H54 (cell line): ENCODE measurements at places on chromosomes 2 and 18.

DNA sequence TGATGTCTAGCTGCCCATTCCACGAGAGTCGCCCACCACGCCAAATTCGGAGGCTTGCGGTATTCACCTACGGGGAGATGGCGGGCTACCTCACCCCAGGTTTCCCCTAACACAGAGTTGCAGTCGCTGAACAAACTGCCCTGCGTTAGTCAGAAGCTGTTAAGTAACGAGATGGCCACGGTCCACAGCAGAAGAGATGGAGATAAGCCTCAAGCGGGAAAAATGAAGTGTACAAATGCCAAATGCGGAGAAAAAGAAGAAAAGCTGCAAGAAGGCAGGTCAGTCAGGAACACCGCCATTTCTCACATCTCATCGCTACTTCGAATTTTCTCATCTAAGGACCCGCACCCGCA lies 425 bp downstream of the ASB3 start:
- DNase-seq, result peak; percentile 9

GRCh38 chr18:59267503-59268126 lies 5.6 kb downstream of the RAX start:
- no peak for DNase-seq

DNA sequence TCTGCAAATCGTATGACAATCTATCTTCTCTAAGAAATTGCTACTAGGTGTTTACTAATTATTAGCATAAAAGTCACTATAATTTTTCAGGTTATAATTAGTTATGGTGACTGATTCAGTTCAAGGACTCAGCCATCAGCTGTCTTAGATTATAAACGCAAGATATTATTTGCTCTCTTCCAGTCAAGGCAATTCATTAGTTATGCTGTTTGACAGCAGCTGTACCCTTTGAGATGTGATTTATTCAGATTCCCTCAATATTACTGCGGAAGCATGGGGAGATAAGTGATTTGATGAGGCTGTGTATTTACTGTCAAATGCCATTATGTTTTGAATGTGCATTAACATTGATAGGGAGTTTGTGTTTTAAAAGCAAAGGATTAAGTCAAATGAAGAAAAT lies 558.9 kb upstream of the FSIP2 start:
- DNase-seq, result no peak

DNA sequence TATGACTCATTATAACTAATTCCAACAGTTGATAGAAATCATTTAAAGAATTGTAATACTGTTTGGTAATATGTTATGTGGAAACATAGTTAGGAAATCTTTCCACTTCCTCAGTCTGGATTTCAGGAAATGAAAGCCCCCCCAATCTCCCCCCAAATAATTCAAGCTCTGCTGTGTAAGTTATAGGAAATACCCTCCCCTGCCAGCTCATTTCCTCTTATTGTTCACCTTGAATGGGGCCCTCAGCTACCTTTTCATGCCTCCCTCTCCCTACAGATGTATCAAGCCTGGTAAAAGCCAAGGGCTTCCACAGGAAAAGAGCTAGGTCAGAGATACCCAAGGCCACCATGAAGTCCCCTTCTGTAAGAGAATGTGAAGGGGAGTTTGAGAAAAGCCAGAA lies 155.5 kb downstream of the CNTNAP5 start:
- no peak for DNase-seq

DNA sequence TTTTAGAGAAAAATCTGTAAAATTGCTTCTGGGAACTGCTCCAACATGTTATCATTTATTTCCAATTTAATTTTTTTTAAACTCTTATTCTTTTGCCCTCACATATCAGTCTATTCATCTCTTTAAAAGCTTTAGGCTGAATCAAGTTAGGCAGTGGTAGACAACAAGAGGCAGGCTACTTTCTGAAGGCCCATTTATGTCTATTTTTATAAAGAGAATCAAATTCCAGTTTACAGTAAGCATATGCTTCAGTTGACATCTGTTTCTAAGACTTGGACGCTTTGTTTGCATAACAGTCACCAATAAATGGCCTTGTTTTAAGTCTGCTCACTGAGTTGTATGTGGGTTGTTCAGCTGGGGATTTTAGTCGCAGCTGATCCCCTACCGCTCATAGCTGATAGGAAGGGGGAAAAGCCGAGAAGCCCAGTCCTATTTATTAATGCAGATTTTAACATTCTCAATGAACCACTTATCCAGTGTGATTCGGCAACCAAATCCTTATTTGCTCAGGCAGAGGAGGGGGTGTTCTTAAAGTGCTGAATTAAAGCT lies 260.4 kb upstream of the SIX3 start:
- no peak for DNase-seq

DNA sequence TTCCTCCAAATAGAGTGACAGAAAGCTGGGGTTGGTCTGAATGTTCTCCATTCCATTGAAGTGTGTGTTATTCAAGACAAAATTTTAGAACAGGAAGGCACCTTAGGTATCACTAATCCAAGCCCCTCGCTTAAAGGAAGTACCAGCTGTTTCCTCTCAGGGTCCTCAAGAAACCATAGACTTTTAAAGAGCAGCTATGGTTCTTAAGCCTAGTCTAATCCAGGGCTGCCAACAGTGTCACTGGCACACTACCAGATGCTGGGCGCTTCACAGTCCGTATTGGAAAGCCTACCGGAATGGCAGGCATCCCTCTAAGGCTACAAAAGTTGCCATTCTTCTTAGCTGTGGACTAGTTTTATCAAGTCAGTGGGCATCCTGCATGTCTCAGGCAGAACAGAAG lies 1.9 kb downstream of the NEMP2 start:
- no peak for DNase-seq

DNA sequence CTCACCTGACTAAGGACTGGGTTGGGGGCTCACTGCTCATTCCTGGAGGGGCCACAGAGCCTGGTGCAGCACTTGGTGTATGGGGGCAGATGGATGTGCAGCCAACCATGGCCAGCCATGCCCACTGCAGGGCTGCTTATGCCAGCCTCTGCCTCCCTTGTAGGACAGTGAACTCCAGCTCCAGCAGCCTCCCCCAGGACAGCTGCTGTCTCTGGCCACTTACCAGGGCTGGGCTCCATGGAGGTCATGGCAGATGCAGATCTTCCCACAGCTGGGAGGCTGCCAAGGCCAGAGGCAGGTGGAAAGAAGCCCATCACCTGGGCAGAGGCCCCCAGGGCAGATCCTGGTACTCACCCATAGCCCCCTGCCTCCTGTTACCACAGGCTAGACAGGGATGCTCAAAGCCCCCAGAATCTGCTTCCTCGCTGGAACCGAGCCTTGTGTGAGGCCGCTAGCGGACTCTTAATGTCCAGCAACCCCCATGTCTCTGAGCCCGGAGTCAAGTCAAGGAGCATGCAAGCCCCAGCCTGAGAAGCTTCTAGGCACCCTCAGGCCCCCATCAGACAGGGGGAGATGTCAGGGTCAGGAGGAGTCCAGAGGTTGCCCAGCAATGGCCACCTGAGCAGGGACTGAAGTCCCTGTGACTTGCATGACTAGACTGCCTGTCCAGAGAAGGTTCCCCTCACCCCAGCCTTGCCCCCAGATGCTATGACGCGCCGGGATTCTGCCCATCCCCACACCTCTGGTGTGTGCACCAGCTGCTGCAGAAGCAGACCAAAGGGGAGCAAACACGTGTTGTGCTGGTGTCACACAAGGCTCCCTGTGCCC lies 123.6 kb downstream of the TWIST2 start:
- no peak for DNase-seq

- DNase-seq, result no peak
These were observed 99.9 kb downstream of the PXDN start for GRCh38 chr2:1644427-1644826.

GRCh38 chr2:189177251-189177840 lies 2.2 kb downstream of the COL5A2 start:
- DNase-seq, result no peak

GRCh38 chr2:11863513-11864328 lies 117.3 kb downstream of the LPIN1 start:
- peak; percentile 93 for DNase-seq

GRCh38 chr2:98547092-98547790 lies 61.1 kb downstream of the COA5 start:
- DNase-seq, result no peak

- no peak for DNase-seq
These were observed 726.5 kb downstream of the SLC4A3 start for GRCh38 chr2:220353897-220354296.

DNA sequence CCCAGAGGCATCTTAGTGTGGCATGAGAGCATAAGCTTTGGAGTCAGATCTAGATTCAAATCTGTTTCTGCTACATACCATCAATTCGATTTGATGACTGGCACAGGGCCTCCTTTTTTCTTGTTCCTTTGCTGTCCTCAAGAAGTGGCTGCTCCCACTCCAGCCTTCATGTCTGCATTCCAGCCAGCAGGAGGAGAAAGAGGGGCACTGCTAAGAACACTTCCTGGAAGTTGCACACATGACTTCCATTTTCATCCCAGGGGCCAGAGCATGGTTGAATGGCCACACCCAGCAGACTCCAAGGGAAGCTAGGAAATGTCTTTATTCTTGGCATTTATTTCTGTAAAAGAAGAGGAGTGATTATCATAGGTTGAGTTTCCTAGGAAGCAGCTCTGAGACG lies 50.4 kb downstream of the EML6 start:
- no peak for DNase-seq

GRCh38 chr2:98453531-98453930 lies 8.9 kb downstream of the INPP4A start:
- no peak for DNase-seq

DNA sequence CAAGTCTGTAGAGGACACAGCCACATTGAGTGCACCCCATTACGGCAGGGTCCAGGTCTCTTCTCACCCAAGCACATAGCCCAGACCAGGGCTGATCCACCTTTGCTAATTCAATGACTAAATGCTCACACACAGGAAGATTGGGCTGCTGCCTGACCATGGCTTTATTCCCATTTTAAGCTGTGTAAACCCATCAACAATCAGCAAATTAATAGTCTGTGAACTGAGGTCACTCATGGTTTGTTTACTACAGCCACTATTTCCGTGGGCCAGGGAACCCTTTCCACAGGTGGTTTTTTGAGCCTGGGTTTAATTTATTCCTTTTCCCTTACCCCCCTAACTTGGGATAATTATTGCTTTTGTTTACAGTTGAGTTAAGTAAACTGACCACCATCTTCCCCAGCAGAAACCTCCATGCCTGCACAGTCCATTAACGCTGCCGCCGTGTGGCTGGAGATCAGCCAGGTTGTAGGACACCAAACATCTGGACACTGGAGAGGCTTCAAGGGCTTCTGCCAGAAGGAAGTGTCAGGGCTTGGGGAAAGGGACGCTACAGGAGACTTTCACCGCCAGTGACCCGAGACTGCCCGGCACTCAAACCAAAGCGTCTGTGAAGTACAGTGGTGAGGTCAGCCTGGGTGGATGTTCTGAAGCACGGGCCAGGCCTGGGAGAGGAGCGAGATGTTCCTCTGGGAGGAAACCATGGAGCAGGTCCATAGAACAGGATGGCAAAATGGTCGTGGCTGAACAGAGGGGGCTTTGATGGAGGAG lies 282.9 kb downstream of the DYSF start:
- no peak for DNase-seq

- DNase-seq, result no peak
These were observed 35.0 kb downstream of the RPL37A start for GRCh38 chr2:216533609-216534008.

DNA sequence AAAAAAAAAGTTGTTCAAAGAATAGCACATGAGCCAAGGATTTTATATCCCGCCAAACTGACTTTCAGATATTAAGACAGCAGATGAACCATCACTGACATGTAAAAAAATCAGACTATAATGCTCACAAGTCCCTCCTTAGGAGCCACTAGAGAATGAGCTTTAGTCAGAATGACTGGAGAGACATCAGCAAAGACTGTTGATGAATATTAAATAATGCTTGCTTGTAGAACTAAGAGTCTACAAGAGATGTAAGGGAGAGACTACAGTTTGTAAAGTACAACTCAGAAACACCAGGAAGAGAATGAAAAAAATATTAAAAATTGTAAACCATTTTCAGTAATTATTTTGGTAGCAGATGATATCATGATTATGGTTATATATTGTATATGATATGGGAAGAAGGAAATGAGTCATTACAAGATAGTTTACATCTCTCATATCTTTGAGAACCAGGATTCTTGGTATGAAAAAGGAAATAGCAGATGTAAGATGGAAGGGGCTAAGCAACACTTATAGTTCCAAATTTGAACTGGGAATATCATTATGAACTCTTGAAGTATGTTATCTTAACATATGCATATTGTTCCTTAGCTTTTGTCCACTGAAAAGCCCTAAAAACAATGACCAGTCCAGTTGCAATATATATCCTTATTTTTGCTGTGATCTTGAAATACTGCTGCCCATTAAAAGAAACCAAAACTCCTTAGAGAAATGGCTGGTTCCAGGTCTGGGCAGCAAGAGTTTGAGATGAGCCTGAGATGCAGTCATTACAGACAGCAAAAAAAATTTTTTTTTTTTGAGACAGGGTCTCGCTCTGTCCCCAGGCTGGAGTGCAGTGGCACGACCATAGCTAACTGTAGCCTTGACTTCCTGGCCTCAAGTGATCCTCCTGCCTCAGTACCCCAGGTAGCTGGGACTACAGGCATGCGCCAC lies 55.7 kb downstream of the PTPN2 start:
- DNase-seq, result no peak

DNA sequence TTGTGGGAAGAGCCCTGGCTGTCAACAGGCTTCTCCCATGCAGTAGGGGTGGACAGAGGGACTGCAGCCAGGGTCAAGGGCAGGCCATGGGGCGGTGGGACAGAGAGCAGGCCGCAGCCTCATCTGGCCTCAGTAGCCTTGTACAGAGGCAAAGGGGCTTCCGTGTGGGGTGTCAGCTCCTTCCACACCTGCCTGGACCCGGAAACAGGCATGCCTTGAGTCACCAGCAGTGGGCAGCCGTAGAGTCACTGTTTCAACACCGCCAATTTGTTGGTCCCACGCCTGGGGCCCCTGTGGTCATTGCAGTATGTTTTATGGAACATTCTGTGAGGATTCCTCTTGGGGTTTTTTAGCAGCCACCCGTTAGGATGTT lies 173.0 kb downstream of the SMAD7 start:
- DNase-seq, result no peak

GRCh38 chr18:47931718-47932103 lies 1.3 kb upstream of the SMAD2 start:
- DNase-seq, result no peak

- no peak for DNase-seq
These were observed 166.9 kb downstream of the MSH2 start for GRCh38 chr2:47569658-47570475.

DNA sequence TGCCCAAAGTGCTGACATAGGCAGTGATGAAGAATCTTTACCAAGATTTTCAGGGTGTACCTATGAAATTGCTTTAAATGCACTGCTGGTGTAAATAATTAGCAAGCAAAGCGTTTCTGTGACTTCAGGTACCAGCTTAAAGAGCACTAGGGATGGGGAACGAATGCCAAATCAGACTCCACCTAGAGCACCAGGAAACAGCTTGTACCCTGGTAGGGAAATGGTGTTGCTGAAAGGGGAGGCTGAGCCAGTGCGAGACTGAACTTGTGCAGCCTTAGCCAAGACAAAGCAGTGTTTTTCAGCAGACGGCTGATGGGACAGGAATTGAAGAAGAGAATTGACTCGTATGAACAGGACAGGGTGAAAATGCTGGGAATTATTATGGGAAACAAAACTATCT lies 65.6 kb downstream of the TWSG1 start:
- DNase-seq, result no peak

GRCh38 chr2:16055848-16056580 lies 115.7 kb downstream of the MYCN start:
- no peak for DNase-seq
